CMK (cell line): ENCODE measurements at places on chromosomes 3 and 15.

- DNase-seq: no peak
Measured at GRCh38 chr3:72465853-72466252, 382.4 kb downstream of the SHQ1 start.

DNA sequence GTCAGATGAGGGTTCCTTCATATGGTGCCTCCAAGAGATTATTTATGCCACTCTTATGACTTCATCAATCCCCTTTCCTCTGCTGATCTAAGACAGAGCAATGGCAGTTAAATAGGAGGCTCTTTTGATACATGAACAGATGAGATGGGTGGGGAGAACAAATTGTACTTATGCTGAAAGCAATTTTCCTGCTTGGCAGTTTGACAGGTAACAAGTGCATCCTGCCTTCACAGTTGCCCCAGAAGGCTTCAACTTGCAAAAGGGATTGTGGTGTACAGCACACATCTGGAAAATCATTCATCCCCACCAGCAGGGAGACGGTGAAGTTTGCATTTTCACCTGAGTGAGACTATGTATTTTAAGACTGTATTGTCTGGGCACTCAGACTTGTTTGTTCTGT is 27.3 kb downstream of the ENTPD3 start:
- no peak for DNase-seq

DNA sequence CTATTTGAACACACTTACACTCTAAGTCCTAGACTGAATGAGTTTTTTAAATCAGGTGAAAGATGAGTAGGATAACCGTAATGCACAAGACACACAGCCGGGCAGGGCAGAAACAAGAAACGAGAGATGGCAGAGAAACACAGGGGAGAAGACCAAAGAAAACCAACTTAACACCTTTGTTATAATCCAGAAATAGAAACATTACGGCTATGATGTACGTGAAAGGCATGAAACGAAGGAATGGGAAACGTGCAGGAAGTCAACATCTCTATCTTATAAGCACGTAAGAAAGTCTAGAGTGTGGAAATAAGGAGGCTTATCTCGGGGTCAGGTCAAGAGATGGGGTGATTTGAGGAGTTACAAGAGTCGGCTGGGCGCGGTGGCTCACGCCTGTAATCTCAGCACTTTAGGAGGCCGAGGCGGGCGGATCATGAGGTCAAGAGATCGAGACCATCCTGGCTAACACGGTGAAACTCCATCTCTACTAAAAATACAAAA is 1.9 kb upstream of the TNFSF10 start:
- no peak for DNase-seq

DNA sequence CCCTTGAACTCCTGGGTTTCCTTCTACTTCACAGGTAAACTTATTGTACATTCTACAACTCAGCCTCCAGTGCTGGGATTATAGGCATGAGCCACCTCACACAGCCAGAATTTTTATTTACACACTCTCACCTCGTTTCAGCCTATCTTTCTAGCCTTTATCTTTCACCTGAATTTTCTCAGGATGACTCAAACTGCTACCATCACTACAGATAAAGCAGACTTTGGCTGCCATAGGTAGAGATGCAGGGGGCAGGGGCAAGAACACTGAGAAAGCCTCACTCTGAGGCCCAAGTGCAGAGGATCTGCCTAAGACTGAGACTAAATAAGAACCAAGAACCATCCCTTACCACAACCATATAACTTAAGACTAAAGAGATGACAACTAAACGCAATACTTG is 59.0 kb downstream of the ETFA start:
- no peak for DNase-seq

- DNase-seq: no peak
Measured at GRCh38 chr3:43285644-43286043, 696 bp upstream of the SNRK start.

DNA sequence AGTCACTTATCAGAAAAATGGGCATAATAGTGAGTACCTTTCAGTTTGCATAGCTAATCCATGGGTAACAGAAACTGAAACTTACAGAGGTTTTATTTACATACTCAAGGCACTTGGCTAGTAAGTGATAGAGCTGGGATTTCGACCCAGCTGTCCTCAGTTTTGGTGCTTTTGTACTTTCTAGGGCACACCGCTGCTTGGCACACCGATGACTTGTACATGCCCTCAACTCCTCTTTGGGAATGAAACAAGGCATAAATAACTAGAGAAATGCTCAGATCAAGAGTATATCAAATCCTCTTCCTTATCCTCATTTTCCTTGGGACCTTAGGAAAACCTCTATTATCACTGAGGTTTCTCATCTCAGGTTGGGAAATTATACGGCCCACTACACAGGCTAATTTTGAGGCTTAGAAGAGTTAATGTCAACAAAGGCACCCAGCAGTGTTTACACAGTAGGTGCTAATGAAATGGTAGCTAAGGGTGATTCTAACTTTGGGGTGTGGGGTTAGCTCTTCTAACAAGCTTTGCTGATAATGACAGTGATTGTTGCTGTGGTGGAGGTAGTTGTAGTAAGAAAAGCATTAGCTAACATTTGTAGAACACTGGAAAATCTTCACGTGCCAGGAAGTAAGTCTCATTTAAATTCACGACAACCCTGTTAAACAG is 20.3 kb upstream of the DGKG start:
- DNase-seq: no peak

GRCh38 chr15:95626501-95627361 is 703.8 kb upstream of the NR2F2 start:
- DNase-seq: no peak

- DNase-seq: no peak
Measured at GRCh38 chr3:139308560-139308959, 35.3 kb upstream of the MRPS22 start.

GRCh38 chr15:87816016-87816415 is 440.5 kb downstream of the NTRK3 start:
- no peak for DNase-seq

- DNase-seq: no peak
Measured at GRCh38 chr15:68792901-68793766, 27.6 kb downstream of the ANP32A start.

DNA sequence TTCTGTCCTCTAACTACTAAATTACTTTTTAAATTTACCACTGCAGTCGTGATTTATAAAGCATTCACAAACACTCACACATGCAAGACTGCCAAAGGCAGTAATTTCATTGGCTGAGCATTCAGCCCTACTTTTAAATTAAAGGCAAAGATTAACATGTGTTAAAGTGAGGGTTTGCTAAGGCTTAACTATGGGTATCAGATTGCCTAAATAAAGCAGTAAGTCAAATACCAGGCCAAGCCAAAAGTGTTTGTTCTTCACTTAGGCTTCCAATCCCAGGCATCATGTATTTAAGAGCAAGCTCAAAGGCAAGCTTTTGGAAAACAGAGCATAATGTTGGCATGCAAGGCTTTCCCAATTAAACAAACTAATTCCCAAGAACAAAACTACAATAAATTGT is 187.3 kb downstream of the SUCNR1 start:
- no peak for DNase-seq

DNA sequence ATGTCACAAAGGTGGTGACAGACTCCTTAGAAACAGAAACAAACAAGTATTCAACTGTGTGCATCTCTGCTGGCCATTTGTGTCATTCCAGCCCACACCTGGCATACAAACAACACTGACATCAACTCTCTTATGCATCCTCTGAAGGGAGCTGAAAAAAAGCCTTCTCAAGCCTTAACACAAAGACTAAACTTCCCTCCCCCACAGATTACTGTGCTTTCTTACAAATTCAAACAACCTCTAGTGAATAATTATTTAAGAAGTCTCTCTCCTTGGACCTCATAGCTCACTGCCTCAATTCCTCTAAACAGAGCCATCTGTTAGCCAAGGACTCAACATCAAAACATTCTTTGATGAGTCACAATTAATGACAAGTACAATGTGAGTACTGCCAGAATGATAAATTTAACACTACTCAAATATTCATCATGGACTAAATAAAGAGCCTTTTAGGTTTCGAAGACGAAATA is 132.1 kb downstream of the WDR76 start:
- no peak for DNase-seq

- no peak for DNase-seq
Measured at GRCh38 chr3:49244581-49245205, 32.3 kb downstream of the C3orf62 start.

GRCh38 chr3:193905541-193906396 is 230.2 kb upstream of the HES1 start:
- no peak for DNase-seq

- no peak for DNase-seq
Measured at GRCh38 chr3:4834403-4834866, 144.8 kb upstream of the BHLHE40 start.

GRCh38 chr15:70035051-70035718 is 62.5 kb downstream of the TLE3 start:
- no peak for DNase-seq

GRCh38 chr15:74132681-74133651 is 2.6 kb downstream of the ISLR2 start:
- no peak for DNase-seq

GRCh38 chr3:3286014-3286413 is 106.5 kb upstream of the CRBN start:
- no peak for DNase-seq

- DNase-seq: no peak
Measured at GRCh38 chr15:99615460-99615859, 49.7 kb downstream of the MEF2A start.

GRCh38 chr15:99542828-99543227 is 23.0 kb upstream of the MEF2A start:
- DNase-seq: no peak

DNA sequence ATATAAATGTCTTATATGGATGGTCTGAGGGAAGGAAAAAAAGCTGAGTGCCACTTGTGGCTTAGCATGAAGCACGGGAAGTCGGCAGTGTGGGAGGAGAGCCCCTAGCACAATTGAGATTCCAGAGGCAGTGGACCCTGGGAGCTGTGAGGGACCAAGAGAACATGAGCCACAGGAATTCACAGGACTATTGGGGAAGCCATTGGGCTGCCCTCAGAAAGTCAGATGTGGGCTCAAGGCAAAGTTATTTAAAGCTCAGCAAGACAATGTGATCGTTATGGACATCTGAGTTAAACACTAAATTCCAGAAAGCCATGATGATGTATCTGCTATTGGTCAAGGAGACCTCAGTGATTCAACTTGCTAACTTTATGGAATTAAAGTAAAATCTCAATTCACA is 380.8 kb upstream of the IL12A start:
- DNase-seq: no peak

GRCh38 chr3:157384491-157384890 is 52.2 kb upstream of the PTX3 start:
- DNase-seq: no peak

- no peak for DNase-seq
Measured at GRCh38 chr3:55309336-55309735, 177.8 kb downstream of the WNT5A start.

DNA sequence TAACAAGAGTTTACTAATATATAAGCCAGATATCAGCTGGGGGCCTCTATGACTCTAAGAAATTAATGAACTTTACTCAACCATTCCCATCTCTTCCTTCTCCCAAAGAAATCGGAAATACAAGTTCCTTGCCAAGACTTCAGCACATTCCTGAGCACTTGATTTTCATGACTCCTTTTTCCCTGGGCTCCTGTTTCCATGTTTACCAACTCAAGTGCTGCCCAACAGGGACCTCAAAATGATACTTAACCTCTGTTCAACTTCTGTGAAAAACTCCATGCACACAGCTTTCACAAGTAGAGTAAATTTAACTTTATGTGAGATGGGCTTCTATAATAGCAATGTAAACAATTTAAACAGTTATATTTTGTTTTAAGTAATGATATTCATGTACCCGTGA is 315.8 kb upstream of the CDIN1 start:
- DNase-seq: no peak

DNA sequence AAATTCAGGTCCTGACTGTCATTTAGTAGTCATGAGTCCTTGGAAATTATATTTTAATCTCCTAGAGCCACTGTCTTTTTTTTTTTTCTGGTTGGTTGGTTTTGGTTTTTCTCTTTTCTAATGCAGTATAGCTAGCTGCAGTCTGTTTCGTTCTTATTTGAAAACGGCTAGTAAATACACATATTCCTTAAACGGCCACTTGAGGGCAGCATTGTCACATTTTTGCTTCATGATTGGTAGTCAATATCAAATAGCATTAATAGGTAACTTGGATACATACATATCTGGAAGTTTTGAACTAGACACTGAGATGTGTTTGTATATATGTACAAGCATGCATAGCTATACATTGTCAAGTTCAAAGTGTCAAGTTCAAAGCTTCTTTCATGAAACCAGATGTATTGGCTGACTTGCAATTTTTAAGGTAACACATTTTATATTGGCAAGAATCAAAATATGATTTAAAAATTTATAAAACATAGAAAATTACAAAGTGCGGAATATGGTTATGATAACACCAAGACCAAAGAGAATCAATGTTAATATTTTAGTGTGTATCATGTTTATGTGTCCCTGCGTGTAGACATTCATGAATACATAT is 22.5 kb downstream of the GABRA5 start:
- DNase-seq: no peak

DNA sequence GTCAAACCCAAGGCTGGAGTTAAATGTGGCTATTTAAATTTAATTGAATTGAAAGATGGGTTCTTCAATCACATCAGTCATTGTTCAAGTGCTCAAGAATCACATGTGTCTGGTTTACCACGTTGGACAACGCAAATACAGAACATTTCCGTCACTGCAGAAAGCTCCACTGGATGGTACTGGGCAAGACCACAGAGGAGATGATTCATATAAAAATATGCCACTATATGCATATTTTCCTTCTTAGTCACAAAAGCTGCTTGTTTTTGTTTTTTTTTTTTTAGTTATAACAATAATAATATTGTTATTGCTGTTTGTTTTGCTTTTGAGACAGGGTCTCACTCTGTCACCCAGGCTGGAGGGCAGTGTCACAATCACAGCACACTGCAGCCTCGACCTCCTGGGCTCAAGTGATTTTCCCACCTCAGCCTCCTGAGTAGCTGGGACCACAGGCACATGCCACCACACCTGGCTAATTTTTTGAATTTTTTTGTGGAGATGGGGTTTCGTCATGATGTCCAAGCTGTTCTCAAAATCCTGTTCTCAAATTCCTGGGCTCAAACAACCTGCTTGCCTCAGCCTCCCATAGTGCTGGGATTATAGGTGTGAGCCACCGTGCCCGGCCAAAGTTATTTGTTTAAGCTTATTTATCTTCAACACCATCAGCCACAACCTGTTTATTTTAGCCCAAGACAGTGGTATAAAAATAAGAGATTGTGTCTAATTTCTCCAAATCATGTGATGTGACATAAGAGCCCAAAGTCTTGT is 19.4 kb downstream of the RTP3 start:
- no peak for DNase-seq

GRCh38 chr3:184583578-184584451 is 22.2 kb downstream of the EPHB3 start:
- no peak for DNase-seq
